Brain pericyte (primary cell): ENCODE measurements at places on chromosomes 1 and 21.

DNA sequence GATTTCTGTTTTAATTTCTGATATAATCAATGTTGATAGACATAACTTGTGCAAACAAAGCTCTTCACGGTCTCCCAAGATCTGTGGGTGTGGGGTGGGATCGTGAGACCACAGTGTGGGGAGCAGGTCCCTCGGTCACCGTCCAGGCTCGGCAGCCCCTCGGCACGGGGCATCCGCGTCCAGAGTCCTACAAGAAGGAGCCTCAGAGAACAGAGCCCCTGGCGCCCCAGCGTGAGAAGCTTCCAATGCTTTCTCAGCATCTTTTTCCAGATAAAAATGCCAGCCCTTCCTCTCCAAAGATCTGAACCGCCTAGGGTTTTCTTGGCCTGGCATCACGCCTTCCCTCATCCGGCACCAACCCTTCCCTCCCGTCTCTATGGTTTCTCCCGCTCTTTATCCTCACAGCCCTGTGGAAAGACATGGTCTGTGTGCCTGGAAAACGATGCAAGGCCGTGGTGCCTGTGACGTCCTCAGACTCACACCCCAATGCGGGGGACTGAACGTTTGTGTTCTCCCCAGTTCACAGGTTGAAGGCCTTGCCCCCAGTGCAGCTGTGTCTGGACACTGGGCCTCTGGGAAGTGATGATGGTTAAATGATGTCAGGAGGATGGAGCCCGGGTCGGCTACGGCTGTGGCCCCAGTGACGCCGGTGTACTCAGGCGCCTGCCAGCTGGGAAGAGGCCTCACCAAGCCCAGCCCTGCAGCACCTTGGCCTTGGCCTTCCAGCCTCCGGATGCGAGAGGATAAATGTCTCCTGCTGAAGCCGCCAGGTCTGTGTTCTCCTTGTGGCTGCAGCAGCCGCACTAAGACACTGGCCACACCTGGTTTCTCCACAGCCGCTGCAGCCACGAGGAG is 45.9 kb upstream of the COL6A2 start:
- no peak for DNase-seq

DNA sequence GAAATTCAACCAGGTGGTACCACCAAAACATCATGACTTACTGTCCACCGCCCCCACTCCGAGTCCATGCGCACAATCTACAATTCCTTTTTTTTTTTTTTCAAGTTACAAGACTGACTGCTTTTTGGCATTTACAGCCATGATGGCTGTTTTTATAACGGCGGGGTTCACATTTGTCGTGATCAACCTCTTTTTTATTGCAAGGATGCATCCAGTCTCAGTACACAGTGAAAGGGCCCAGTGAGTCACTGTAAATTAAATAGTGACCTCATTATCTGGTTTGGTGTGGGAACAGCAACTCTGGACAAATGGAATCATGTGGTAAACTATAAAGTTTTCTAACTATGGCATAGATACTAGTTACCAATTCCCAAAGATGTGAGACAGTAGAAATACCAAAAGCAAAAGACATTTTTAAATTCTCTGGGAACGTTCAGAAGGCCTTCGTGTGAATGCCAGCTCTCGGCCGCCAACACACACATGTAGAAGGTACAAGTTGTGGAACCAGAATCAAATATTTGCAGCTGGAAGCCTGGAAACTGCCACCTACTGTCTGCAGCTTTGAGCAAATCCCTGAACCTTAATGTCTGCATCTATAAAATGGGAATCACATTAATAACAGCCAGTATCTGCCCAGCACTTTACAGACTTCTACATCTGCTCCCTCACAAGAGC is 4.9 kb downstream of the GLIS1 start:
- no peak for DNase-seq

DNA sequence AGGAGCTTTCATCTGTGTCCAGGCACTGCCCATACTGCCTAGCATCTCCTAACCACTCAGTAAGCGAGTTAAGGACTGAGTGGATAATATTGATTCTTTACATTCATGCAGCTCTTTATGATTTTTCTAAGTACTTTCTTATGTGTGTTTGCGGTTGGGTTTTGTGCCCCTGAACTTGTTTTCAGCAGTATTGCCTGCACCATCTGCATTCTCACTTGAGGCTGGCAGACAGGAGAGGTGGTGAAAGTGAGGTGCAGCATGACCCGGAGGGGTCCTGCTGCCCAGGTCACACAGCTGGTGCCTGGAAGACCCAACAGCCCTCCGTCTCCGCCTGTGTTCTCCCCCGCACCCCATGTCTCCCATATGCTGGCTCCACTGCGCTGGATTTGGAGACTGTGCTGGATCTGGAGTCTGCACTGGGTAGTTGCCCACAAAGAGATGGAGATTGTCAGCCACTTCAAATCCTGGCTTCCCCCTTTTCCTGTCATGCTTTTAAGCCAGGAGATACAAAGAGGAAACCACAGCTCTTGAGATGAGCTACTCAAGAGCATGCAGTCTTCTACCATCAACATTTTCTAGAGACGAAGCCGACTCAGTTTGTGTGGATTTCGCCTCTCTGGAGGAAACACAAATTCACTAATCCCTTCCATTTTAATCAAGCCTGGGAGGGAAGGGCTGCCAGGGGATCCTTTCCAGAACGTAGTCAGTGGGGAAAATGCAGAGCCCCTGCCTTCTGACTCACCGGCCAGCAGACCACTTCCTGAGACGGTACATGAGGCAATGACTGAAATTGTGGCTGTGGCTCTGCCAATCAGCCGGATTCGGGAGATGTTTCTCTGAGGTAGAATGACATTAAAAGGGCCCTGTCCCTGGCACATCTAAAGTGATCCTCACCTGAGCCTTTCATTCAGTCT is 71.7 kb upstream of the ANGPTL1 start:
- no peak for DNase-seq

GRCh38 chr1:180248731-180249681 is 18.9 kb downstream of the LHX4 start:
- no peak for DNase-seq

GRCh38 chr1:84721152-84721551 is 30.9 kb upstream of the SSX2IP start:
- no peak for DNase-seq

GRCh38 chr21:41108668-41109585 is 59.0 kb upstream of the BACE2 start:
- DNase-seq, result no peak

GRCh38 chr1:228140724-228141225 is 696 bp downstream of the GUK1 start:
- no peak for DNase-seq

DNA sequence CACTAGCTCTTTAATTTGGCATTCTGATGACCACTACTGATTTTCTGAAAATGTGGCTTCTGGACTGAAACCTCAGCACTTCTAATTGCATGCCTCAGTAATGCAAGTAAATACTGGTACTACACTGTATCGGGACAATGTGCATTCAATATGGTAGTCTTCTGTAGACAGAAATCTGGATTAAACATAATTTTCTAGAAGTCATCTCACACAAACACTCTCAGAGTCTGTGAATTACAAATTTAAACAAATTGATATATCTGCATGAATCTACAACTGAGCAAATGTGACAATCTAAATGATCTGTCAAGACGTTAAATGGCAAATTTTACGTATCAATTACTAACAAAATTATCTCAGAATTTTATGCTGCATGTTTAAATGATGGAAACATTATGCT is 23.7 kb downstream of the HP1BP3 start:
- no peak for DNase-seq

- peak; percentile 67 for DNase-seq
These were observed 80.4 kb downstream of the ADARB1 start for GRCh38 chr21:45154511-45155508.

GRCh38 chr1:231116738-231117137 is 45.1 kb upstream of the TRIM67 start:
- DNase-seq, result no peak

- DNase-seq, result no peak
These were observed 86.9 kb downstream of the OLFML2B start for GRCh38 chr1:161936786-161937185.

DNA sequence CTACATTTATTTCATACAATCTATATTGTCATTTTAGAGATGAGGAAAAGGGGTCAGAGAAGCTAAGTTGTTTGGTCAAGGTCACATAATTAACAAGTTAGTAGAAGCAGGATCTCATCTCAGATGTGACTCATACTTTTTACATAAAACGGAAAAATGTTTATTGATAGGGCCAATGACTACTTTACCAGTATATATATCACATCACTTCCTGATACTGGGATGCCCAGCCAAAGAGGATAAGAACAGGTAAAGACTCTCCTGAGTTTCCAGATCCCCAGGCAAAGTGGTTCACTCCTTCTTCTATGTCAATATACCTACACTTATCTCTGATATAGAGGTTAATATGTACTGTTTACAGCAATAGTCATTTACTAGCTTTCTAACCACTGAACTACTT is 21.0 kb downstream of the YIPF1 start:
- DNase-seq, result no peak

- no peak for DNase-seq
These were observed 152.7 kb downstream of the DAB1 start for GRCh38 chr1:57270927-57271698.

GRCh38 chr1:98461873-98462385 is 199.6 kb upstream of the SNX7 start:
- DNase-seq, result no peak

DNA sequence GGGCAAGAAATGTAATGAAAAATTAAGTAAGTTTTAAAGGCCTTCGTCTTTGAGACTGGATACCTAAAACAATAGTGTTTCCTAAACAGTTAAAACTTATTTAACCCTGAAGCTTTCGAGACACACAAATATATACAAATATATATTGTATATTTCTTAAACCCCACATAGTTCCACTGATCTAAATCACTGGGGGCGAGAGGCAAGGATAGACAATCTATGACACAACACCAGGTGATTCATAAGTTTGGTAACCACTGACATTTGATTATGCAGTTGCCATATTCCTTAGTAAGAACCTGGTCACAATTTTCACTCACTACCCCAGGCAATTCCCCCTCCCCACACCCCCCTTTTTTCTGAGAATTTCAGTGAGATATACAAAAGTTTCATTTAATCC is 55.3 kb upstream of the BOLA1 start:
- no peak for DNase-seq

- DNase-seq, result no peak
These were observed 22.8 kb upstream of the ZBTB21 start for GRCh38 chr21:42032968-42033367.

- no peak for DNase-seq
These were observed 14.6 kb downstream of the TAF13 start for GRCh38 chr1:109061183-109061582.

- DNase-seq, result no peak
These were observed 30.0 kb upstream of the C1orf185 start for GRCh38 chr1:51072043-51072439.

DNA sequence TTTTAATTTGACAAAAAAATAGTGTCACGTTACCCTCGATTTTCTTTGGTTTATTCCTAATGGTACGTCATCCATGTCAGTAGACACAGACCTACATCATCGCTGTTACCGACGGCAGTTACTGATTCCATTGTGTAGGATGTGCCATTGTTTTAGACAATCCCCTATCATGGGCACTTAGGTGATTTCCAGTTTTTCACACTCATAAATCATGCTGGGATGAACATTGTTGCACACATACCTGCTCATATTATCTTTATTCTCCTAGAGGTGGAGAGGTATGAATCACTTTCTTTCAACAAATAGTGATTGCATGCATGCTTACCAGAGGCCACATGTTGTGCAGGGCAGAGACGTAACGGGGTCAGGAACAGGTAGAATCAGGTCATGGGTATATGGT is 79.7 kb upstream of the EFHD2 start:
- no peak for DNase-seq

DNA sequence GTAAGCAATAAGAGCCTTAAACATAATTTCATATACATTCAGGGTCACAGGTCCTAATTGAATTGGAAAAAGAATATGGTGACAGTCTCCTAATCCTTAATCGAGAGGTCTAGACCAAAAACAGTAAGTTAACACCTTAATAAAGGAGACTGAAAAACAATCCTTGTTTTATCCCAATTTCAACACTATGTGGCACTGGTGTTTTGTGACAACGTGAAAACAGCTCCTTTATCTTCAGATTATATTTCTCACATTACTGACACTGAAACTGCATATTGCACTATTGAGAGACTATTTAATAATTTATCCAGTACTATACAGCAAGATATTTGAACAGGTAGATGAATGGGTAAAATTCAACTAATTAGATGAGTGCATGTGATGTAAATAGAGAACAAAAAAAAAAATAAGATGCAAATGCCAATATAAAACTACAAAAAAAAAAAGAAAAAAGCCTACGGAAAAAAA is 34.1 kb downstream of the TP53BP2 start:
- no peak for DNase-seq

DNA sequence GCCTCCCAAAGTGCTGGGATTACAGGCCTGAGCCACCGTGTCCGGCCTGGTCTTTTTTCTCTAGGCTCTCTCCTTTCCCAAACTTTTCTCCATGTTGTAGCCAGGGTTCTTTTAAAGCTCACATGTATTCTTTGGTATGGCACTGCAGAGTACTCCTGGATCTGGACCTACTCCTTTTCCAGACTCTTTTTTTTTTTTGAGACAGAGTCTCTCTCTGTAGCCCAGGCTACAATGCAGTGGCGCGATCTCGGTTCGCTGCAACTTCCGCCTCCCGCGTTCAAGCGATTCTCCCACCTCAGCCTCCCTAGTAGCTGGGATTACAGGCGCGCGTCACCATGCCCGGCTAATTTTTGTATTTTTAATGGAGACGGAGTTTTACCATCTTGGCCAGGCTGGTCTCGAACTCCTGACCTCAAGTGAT is 602 bp upstream of the MED18 start:
- no peak for DNase-seq
